Activated T-cell treated with anti-CD3 and anti-CD28 coated beads for 1 hour (primary cell): ENCODE measurements at places on chromosomes 16 and 17.
A peak's percentile ranks its signal among the peaks of the same experiment; 100 is the strongest.

DNA sequence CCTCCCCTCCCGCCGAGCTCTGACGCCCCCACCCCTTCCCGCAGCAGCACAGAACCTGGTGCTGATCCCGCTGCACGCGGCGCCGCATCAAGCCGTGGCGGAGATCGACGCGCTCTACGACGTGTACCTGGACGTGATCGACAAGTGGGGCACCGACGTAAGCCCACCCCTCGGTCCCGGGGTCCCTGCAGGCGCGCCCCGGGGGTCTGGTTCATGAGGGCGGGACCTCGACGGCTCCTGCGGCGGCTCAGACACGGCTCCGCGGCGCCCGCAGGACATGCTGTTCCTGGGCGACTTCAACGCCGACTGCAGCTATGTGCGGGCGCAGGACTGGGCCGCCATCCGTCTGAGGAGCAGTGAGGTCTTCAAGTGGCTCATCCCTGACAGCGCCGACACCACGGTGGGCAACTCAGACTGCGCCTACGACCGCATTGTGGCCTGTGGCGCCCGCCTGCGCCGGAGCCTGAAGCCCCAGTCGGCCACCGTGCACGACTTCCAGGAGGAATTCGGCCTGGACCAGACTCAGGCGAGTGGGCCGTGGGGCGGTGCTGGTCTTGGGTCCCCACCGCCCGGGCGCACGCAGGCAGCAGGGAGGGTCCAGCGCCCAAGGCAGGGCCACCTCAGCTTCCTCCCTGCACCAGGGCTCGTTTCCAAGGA lies 1.4 kb downstream of the DNASE1L2 start:
- no peak for DNase-seq

GRCh38 chr16:8889893-8890548 lies 7.9 kb downstream of the LITAFD start:
- DNase-seq = no peak

DNA sequence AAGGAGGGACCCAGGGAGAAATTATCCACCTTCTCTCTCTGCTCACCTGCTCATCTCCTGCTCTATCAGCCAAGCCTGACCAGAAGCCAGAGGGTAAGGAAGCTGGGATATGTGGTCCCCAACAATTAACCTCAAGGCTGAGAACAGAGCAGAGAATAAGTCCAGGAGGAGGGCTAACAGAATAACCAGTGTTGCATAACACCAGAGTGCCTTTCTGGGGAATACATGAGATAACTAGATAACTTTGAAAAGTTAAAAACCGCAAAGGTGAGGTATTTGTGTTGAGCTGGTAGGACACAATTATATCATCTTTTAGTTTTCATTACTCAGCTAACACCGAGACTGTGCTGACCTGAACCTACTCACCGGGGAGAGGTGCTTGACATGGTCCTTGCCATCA lies 180.8 kb downstream of the SALL1 start:
- no peak for DNase-seq

DNA sequence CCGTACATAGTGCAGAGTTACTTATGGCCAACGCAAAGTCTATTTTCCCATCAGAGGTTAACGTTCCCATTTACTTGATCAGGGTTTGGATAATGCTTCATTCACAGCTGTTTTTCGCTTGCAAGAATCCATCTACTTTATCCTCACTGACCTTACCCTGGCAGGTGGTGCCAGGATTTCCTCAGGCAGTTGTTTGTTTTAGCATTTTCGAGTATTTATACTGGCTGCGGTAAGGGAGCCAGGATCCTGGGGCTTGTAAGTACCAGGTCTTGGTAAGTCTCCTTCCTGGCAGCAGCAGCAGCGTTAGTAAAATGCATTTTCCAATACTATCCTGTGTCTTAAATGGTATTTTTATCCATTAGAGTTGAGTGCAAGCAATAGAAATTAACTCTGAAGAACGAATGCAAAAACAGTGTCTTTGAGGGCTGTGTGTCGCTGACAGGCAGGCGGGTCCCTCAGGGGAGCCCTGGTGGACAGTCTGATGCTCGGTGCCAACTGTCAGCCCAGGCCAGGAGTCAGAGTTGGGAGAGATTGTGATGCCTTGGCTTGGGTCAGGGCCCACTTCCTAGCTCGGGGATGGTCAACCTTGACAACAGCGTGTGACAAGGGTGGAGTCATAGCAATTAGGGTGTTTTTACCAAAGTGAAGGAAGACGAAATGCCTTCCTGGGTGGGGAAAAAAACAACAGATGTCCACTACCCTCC lies 92.4 kb upstream of the HSBP1 start:
- no peak for DNase-seq

GRCh38 chr17:1970843-1971384 lies 54.2 kb downstream of the RTN4RL1 start:
- DNase-seq = no peak

- no peak for DNase-seq
Measured at GRCh38 chr16:49282690-49283375, 1.2 kb upstream of the CBLN1 start.

DNA sequence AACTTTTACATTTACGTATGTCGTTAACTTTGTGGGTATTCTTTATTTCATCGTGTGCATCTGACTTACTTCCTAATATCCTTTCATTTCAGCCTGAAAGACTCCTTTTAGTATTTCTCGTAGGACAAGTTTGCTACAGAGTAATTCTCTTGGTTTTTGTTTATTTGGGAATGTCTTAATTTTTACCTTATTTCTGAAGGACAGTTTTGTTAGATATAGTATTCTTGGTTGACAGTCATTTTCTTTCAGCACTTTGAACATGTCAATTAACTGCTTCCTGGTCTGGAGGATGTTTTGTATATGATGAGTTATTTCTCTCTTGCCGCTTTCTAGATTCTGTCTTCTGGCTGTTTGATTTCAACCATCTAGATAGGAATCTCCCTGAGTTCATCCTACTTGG lies 109.2 kb upstream of the NACA2 start:
- no peak for DNase-seq

DNA sequence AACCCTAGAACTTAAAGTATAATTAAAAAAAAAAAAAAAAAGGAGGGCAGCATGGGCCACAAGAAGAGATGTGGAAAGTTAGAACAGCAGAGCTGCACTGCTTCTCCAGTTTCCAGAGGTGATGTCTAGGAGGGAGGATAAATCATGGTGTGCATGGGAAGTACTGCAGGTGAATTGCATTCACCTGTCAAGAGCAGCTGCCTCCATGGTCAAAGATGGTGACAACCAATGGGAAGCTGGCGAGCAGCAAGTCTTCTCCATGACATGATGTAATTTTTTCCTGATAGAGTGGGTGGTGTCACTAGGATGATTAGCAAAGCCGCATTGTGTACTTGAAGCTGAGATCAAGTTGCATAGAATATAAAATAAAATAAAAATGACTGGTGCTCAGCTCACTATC lies 95.6 kb upstream of the HS3ST4 start:
- DNase-seq = no peak

DNA sequence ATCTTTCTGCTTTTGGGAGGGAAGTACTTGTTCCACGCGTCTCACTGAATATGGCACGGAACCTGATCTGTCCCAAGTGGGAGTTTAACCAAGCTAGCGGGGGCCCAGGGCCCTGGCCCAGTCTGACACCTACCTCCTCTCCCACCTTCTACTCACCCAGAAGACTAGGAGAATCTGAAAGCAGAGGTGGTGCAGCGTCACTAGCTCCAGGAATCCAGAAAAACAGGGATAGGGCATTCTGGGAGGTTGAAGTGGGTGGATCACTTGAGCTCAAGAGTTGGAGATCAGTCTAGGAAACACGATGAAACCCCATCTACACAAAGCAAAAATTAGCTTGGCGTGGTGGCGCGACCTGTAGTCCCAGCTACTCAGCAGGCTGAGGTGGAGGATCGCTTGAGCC lies 163.5 kb upstream of the ZNF267 start:
- no peak for DNase-seq

- no peak for DNase-seq
Measured at GRCh38 chr17:83064732-83065659, 14.4 kb upstream of the METRNL start.

DNA sequence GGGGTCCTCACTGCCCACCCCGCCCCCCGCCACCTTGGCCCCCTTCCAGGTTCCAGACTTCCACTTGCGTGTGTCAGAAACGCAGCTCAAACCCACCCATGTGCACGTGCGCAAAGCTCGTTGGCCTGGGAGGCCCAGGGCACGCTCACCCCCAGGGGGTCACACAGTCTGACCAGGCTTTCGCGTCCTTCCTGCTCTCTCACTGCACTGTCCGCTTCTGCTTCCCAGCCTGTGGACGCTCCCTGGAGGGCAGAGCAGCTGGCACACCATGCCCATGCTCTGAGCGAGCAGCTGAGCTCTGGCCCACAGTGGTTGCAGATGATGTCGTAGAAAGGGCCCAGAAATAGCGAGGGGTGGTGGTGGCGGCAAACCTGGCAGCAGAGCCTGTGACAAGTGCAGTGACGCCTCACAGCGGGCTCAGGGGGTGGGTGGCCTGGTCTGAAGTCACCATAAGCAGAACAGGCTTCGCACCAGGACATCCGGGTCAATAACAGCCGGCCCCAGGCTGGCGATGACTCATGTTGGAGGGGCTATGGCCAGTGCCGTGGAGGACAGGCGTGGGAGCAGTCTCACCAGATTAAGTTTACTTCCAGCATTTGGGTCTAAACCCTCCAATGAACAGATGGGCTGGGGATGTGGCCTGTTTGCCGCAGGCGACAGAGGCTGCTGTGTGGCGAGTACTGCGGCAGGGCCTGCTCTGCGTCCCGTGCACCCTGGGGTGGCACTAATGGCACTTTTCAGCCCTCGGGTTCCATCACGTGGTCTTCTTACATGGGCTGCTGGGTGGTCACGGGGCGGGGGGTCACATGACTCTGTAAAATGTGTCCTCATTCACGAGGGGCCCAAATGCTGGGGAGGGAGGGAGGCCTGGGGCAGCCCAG lies 49.0 kb downstream of the NT5M start:
- no peak for DNase-seq

DNA sequence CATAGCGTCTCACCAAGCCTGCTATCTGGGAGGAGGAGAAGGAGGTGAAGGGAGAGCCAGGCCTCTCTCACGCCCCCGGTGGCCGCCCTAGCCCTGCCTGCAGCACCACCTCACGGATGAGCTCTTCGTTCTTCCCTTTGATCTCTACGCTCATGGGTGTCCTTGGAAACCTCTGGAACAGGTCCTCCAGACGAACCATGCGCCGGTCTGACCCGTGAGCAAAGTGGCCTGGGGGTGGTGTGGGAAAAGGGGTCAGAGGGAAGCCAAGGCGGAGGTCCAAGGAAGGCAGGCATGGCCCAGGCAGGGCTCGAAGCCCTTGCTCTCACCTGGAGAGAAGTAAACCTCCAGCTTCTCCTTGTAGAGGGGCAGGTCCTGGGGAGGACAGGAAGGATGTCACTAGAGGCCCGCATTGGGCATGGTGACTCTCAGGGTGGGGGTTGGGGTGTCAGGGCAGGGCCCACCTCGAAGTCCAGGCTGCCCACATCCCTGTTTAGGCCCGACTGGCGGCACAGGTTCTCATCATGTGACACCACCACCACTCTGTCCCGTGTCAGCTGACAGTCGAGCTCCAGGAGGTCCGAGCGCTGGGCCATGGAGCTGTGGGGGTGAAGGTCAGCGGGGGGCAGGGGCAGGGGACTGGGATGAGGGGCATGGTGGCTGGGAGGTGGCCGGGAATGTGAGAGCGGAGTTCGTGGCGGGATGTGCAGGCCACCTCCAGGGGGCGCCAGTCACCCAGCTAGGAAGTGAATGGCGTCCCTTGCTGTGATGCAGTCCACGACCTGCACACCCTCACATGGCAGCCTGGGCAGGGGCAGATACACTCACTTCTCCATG lies 923 bp downstream of the GDPD3 start:
- peak; percentile 39 for DNase-seq

DNA sequence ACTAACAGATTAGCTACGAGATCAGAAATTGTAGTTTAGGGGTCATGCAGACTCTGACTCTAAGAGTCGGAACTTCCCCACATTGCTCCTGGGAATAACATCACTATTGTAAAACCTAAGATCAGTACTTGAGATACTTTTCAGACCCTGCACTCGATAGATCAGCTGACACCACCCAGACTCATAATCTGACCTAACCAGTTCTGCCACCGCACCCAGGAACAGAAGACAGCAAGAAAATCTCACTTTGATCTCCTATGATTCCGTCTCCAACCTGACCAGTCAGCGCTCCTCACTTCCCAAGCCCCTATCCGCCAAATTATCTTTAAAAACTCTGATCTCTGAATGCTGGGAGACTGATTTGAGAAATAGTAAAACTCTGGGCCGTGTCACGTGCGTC lies 27.2 kb upstream of the ASGR2 start:
- no peak for DNase-seq
